ENCODE measurements at places on chromosomes 3 and 15.

DNA sequence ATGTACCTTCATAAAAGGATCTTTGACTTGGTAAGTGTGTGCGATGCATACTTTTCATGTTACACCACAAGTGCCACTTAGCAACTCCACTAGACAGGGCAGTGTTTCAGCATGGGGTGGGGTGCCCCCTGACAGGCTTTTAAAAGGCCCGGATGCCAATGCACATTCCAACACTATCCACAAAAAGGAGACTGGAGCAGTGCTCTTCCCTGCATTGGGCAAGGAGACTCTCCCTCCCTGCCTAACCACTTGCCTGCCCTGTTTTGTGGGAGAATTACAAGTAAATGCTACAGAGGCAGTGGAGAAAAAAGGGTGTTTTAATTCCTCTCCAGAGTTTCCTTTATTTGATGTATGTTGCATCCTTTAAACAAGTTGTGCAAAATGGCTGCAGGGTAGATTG, 1.7 kb upstream of the RARB start:
- DNase-seq = no peak

DNA sequence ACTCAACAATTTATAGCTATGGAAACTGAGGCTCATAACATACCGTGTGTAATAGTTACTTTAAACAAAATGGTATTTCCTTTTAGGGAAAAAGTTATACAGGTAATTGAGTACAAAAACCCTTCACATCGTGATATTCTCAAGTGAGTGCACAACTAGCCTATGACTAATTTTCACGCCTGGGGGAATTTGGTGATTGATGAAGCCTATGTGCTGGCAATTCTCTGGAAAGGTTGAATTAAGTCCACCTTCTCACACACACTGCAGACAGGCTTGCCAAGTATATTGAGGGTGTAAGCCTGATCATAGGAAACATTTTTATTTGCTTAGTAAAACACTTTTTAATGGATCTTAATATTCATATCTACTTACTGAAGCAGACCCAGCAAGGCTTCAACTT, 41.3 kb upstream of the ROBO2 start:
- DNase-seq = no peak

DNA sequence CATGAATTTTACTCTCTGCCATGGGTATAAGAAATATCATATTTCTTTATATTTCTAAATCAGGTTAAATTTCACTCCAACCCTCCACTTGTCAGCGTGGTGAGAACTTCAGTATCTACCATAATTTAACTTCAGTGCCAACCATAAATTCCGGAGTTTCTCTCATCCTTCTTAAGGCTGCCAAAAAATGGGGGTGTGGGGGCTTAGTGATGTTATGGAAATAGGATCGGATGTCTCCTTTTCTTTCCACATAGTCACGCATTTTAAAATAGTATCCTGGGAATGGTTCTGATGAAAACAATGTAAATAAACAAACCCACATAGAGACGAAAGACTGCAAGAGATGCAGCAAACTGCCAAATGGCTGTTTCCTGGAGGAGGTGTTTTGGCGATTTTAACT, 12.9 kb upstream of the FAM3D start:
- no peak for DNase-seq

DNA sequence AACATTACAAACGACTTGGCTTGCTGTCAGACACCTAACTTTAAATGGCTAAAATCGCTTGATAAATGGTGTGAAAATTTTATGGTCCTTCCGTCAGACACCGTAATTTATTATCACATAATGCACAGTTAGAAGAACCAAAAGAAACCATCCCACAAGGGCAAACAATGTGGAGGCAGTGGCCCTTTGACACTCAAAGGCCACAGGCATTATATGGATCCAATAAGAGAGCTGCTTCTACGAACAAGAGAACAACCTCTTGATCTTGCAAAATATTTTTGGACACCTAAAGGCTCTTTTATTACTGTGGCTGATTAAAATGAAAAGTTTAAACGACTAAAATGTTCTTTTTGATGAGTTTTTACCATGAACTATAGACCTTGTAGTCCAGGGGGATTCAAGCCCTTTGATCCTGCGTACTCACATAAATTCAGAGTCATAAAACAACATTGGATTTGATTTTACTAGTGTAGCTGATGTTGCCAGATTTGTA, 202.8 kb downstream of the FMN1 start:
- no peak for DNase-seq

DNA sequence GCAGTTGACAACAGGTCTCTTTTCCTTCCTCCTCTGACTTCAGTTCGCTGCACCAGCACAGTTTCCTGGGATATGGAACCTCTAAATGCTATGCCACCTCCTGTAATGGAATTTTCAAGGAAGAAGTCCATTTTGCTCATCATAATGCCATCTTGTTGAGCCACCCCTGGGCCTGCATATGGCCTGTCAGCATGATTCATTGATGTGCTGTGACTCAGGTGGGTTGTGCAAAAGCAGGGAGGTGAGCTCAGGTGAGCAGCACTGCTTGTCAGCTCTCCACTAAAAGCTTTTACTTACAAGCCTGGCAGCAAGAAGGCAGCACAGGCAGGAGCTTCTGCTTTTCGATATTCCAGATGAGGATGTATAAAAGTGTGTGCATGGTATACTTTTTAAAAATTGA, 247.1 kb upstream of the LMCD1 start:
- no peak for DNase-seq

DNA sequence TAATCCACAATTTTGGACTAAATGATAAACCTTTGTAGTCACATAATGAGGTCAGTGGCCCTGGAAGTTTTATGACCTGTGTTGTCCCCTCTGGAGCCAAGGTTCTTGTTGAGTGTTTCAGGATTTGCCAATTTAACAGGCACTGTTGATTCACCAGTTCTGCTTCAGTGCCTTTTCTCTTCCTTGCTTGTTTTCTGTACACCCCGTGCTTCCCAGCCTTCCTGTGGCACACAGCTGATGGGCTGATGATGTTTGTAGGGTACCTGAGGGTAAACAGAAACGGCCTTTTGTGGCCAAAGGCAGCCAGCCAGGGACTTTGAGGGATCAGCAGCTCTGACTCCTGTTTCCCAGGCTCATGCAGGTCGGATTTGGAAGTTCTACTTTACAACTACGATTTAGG, 13.3 kb downstream of the GYG1 start:
- no peak for DNase-seq

DNA sequence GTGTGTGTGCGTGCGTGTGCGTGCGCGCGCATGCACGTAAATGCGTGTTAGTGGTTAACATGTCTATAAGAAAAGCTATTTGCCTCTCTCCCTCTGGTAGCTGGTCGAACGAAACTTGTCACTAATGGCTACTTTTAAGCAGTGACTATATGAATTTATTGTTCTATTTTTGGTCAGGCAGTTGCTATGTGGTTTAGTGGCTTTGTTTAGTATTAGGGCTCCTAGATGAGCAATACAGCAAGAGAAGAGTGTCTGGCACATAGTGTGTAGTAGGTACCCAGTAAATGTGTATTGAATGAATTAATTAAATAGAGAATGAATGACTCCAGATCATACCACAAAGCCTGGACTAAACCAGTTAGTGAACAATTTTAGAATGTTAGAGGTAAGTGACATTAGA, 171.6 kb downstream of the PPM1L start:
- no peak for DNase-seq

All from activated CD4-positive, alpha-beta T cell treated with anti-CD3 and anti-CD28 coated beads, Interleukin-2, amount 50 U/mL, for 48 hours (primary cell).